ENCODE measurements at places on chromosomes 5 and 9.

DNA sequence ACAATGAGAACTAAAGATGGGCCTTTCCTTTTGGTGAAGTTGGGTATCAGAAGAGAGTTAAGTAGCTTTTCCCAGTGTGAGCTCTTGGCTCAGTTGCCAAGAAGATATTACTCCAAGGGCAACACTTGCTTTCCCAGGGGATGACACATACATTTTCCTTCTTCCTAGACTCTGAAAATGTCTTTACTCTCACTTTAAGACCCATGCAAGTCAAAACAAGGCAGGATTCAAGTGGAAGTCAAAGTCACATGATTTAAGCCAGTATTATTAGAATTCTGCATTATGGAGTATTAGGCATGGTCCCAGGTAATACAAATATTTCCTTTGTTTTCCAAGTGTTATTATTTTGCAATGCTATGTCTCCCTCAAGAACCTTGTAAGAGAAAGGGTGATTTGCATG lies 175.1 kb downstream of the PPP2R2B start:
- no peak for DNase-seq

GRCh38 chr5:124697501-124697900 lies 48.9 kb downstream of the ZNF608 start:
- no peak for DNase-seq

DNA sequence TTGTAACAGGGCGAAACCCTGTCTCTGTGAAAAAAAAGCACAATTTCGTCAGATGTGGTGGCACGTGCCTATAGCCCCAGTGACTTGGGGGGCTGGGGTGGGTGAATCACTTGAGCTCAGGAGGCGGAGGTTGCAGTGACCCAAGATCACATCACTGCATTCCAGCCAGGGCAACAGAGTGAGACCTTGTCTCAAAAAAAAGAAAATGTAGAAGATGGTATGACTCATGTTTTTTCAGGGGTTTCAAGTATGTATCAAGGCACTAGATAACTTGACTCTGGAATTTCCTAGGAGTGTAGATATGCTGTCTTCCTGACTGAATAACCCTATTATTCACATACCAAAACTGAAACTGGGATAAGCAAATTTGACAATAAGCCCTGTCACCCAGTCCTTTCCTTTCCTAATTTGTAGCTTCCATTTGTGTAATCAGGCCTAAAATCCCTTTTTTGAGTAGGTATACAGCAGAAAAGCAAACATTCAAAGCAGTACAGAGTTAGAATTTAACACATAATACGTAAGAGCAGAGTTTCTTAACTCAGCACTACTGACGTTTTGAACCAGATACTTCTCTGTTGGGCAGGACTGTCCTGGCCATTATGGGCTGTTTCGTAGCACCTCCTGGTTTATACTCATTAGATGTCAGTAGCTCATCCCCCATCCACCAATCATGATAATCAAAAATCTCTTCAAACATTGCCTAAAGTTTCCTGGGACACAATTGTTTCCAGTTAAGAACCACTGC lies 17.3 kb upstream of the ANKRD18B start:
- DNase-seq, result peak; percentile 96

- no peak for DNase-seq
Observed at GRCh38 chr5:100890461-100891008, 12.5 kb downstream of the ST8SIA4 start.

GRCh38 chr5:123299136-123299535 lies 124.1 kb downstream of the CEP120 start:
- no peak for DNase-seq

DNA sequence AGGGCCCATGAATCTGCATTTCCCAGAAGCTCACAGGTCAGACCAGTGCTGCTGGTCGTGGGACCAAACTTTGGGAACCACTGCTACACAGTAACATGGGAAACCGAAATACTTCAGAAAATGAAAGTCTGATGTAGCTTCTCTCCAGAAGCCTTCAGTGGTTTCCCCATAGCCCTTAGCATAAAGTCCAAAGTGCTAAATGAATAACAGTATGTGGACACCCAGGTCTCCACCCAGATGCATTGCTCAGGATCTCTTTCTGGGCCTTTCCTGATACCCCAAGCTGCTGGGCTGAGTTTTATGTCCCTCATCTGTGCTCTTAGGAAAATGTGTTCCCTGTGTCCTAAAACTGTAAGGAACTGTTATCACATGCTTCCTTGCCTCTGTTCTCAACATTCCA lies 100.4 kb downstream of the NFIB start:
- DNase-seq, result no peak

- no peak for DNase-seq
Observed at GRCh38 chr9:21333226-21333625, 2.0 kb downstream of the KLHL9 start.

GRCh38 chr9:95091601-95092261 lies 225.8 kb downstream of the FANCC start:
- DNase-seq, result peak; percentile 23

GRCh38 chr5:61854531-61854930 lies 451.5 kb upstream of the KIF2A start:
- no peak for DNase-seq

- no peak for DNase-seq
Observed at GRCh38 chr5:116825486-116825885, 250.9 kb upstream of the SEMA6A start.

DNA sequence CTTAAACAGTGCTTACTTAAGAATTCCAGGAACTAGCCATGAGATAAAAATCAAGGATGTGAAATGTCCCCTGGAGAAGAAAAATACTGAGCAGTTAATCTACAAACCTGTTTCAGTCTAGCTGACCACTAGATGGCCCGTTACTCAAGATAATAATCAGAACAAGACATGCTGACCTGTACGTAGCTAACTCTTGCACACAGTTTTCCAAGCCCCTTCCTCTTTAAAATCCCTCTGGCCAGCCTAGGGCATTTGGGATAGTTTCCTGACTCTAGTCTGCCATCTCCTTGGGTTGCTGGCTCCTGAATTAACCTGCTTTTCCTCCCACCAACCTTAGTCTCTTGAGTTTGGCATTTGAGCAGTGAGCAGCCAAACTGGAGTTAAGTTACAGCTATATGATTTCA lies 59.2 kb upstream of the TRAF1 start:
- peak; percentile 24 for DNase-seq

GRCh38 chr9:76529653-76530052 lies 70.7 kb downstream of the GCNT1 start:
- no peak for DNase-seq

- no peak for DNase-seq
Observed at GRCh38 chr5:65663804-65664521, 39.1 kb downstream of the SHLD3 start.

- no peak for DNase-seq
Observed at GRCh38 chr5:83322273-83322924, 149.1 kb upstream of the VCAN start.

- DNase-seq, result no peak
Observed at GRCh38 chr5:96745844-96746531, 61.8 kb downstream of the ERAP1 start.

GRCh38 chr5:68359699-68360098 lies 144.1 kb downstream of the PIK3R1 start:
- no peak for DNase-seq

- DNase-seq, result no peak
Observed at GRCh38 chr9:120891884-120892747, 15.1 kb upstream of the PHF19 start.

DNA sequence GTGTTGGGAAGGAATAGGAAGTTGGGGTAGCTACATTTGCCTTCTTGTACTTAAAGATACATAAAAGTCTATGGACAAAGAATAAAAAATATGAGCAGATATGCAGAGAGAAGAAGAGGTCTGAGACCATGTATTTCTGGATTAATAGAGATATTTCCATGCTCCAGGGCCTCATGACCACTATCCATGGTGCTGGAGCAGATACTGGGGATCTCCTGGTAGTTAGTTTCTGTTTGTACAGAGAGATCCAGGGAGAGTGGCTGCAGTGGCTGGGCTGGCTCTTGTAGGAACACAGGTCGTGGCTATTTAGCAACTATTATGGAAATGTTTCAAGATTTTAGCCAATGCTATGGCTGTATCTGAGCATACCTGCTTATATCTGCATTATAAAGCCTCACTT lies 184.2 kb upstream of the TMEM161B start:
- DNase-seq, result no peak

DNA sequence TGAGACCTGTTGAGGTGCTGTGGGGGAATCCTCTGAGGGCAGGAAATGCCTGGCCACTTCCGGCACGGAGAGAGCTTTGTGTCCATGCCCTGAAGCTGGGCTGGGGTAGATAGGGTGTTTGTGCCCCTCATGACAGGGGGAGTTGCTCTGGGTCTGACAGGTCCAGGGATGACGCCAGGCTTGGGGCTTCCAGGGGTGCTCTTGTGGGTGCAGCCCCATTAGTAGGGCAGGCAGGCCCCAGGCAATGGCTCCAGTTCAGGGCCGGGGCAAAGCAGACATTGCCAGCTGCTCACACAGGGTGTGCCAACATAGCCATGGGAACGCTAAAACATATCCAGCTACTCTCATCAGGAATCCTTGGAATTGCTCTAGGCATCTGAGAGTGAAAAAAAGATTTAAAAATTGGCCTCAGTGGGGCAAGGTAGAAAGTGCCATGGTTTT lies 21.1 kb downstream of the PITX1 start:
- DNase-seq, result no peak

DNA sequence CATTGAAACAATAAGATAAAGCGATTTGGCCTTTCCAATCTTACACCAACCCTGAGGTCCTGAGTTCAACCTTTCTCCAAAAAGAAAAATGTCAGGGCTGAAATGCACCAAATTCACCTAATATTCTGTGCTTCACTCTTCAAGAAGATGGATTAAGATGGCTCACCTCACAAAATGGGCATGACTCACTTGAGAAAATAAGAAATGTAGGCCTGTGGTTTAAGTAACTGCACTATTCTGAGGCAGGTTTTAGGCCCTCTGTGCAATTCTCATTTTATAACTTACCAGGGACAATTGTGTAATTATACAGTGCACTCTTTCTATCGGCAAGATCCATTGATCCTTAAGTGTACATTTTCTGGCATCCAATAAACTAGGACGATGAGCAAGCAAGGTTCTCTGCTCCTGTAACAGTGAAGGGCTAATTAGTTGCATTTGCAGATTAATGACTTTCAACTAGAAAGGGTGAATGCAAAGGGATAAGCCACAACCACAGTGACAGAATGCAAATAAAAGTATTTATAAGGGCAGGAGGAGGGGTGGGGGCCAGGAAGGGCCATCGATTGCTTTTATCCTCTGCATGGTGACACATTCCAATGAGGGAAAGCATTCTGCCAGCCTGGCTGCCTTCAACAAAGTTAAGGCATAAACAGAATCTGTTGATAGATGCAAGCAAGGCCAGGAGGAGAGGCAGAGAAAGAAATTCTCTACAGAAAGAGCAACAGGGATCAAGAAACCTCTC lies 214.5 kb downstream of the CAAP1 start:
- no peak for DNase-seq

DNA sequence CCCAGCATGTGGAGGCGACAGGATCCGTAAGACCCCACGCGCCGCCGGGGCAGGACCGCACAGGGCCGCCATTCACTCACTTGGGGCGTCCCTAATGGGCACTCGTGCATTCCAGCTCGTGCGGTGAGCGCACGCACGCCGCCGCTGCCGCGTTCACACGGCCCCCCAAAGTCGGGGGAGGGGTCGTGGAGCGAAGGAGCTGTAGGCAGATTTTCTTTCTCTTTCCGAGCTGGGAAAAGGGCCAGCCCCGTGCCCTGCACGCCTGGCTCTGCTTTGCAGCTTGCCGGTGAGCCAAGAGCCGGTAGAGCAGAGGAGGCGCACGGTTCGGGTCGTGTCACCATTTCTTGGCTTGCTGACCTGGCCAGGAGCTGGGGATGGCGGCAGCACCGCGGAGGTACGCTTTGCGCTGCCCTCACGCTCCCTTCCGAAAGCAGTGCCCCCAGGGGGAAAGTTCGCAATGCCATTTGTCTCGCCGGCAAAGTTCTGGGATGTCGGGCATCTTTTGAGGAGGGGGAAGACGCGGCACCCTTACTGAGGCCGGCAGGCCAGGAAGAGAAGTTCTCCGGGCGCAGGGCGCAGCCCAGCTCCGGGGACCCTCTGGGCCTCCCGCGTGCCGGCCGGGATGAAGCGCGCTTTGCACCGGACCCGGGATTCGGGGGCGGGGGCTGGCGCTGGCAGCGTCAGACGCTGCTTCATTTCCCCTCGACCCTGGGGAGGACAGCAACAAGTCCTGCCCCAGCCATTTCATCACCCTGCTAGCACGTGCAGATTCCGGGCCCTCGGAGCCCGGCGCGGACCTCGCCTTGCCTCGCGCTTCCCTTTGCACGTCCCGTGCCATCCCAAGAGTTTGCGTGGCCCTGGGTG lies 898 bp downstream of the STC2 start:
- DNase-seq, result no peak

GRCh38 chr5:94192658-94193391 lies 425.6 kb downstream of the KIAA0825 start:
- DNase-seq, result no peak

- DNase-seq, result no peak
Observed at GRCh38 chr5:78320401-78320800, 25.9 kb upstream of the AP3B1 start.

All from HS-27A (cell line).